ENCODE measurements at places on chromosomes 1 and 21.

DNA sequence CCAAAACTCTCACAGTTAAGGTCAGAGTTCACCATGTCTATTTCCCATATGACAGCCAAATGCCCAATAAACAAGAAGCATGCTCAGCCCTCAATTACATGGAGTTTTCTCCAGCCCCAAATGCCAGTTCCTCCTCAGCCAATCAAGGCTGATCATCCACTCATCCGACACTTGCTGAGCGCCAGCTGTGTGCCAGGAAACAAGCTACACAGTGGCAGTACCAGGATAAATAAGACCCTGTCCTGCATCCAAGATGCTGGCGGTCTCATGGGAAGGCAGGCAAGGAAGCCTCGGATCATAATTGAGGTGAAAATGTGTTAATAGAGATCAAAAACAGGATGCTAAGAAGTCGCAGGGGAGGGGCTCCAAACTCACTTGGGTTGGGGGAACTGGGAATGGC lies 7.7 kb downstream of the ZBTB17 start:
- no peak for DNase-seq

GRCh38 chr1:27885114-27885528 lies 12.8 kb downstream of the THEMIS2 start:
- DNase-seq: peak; percentile 44

DNA sequence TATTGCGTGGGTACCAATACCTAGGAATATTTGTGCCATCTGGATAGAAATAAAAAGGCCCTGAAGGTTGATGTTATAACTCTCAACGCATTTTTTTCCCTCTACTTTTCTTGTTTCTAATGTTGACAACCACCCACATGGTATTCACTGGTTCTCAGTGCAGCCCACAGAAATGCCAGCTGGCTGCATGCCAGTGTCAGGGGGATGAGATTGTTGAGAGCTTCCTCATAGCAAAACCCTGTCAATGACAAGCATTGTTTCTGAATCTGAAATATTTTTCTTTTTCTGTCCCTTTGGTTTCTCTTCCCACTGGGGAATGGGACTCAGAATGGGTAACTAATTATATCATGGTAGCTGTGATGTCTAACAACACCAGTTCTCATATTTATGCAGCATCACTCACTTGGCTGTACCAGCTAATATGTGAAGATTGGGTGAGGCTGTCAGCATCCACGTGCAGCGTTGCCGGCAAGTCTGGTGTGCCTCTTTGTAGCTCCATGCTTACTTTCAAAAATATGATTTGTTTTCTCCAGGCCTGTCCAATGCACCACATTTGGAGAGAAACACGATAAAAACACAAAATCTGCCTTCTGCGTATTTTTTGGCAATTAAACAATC lies 284.6 kb downstream of the PTBP2 start:
- no peak for DNase-seq

DNA sequence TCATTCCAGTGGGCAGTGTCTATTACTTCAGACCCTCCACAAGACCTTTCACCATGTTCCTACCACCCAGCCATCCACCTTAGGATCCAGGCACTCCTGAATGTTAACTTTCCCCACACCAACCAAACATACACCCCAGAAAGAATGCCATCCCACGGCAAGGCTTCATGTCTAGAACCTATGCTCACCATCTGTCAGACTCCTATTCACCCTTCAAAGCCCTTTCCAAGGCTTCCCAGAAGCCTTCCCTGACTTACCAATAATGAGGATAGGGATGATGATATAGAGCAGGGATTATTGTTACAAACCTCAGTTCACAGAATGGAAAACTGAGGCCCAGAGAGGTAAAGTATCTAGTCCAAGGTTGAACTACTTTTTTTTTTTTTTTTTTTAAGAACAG lies 19.3 kb upstream of the RCC2 start:
- DNase-seq: no peak

DNA sequence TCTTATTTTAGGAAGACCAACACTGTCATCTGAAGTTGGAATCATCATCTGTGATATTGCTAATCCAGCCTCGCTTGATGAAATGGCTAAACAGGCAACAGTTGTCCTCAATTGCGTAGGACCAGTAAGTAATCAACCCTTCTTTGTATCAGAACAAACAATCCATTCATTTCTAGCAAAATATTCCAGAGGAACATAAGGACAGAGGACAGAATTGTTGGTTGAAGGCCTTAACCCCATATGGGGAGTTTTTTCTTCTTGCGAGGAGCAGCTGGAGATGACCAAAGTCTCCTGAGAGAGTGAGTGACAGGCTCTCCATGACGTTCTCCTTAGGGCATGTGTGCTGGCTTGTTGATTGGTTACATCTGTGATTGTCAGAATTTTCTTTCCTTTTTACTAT lies 2.7 kb downstream of the SCCPDH start:
- no peak for DNase-seq

GRCh38 chr1:118963456-118964430 lies 24.4 kb downstream of the TBX15 start:
- DNase-seq: no peak

- no peak for DNase-seq
These were observed 5.1 kb downstream of the TMEM61 start for GRCh38 chr1:54985556-54985955.

DNA sequence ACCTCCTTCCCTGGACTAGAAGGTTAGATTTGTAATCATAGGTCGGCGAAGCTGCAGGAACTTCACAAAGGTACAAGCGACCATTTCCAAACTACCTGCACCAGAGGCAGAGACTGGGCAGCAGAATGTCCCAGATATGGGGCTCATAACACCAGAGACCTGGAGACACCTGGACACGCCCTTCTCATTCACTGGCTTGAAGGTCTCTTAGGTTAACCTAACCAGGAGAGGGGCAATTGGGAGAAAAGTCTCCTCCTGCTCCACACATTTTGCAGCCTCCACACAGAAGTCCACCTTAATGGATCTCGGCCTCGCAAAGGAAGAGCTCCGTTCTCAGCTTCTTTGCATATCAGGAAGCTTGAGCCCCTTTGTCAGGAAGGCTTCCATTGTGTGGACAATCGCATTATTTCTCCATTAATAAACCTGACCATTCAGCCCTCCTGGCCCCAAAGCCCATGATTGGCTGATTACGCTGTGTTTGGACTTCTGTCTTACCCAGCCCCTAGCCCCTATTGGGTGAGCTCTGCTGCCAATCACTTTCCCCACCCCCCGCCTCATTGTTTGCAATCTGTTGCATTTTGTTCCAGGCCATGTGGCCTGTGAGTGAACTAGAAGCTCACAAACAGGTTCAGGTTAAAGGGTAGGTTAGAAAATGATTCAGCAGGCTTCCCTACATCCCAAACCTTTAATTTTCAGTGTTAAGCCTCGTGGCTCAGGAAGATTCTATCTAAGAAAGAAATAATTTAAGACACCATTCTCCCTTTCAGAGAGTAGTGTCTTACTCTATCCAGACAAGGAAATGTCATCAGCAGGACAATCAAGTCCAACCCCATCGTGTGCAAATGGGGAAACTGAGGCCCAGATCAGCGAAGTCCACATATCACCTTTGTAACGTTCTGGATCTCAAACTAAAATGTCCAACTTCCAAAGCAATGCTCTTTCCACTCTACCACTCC lies 2.8 kb downstream of the MYCL start:
- DNase-seq: no peak

Data from CD4-positive, alpha-beta T cell treated with Interleukin-15 for 1 hour (primary cell).